ENCODE measurements at places on chromosomes 2 and 18. TPM values are rescaled to one million over a fixed set of nuclear protein-coding genes. Genes with fewer than 3 reads are reported as not detected.
A peak's percentile ranks its signal among the peaks of the same experiment; 100 is the strongest.

GRCh38 chr2:99911736-99912135, 230.7 kb downstream of the AFF3 start:
- no peak for DNase-seq

DNA sequence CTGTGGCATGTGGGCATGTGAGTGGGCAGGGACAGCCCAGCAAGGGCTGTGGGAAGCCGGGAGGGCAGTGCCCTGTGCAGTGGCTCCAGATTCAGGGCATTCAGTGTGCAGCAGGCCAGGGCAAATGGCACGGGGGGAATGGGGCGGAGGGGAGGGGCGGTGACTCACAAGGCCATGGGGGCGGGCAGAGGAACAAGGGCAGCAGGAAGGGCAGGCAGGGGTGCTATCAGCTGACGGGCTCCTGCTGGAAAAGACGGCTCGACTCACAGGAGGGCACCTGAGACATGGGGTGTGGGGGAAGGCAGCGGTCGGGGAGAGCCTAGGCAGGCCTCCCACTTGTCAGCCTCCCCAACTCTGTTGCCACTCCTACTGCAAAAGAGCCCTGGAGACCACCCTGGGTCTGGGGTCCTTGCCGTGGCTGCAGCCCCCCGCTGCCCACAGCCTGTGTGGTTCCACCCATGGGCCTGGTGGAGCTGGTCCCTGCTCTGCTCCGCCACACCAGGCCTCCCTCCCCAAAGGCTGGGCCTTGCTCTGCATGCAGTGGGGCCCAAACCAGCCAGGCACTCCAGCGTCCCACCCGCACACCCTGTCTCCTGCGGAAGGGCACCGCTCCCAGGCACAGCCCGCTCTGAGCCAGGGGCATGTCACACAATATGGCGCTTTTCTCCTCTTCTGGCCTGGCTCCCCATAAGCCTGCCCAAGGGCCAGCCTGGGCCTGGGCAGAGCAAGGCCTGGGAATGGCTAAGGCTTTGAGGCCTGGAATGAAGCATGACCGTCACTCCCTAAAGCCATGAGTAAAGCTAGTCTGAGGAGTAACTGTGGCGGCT, 25.9 kb downstream of the HS6ST1 start:
- DNase-seq = peak; percentile 78

- no peak for DNase-seq
These were observed 96.1 kb downstream of the FAM168B start for GRCh38 chr2:130997198-130997597.

The SUCLG1 gene
- total RNA-seq = 68.2 TPM

GRCh38 chr2:96251721-96252292, 14.0 kb downstream of the TMEM127 start:
- peak; percentile 36 for DNase-seq

The HMSD gene
- total RNA-seq = not detected

DNA sequence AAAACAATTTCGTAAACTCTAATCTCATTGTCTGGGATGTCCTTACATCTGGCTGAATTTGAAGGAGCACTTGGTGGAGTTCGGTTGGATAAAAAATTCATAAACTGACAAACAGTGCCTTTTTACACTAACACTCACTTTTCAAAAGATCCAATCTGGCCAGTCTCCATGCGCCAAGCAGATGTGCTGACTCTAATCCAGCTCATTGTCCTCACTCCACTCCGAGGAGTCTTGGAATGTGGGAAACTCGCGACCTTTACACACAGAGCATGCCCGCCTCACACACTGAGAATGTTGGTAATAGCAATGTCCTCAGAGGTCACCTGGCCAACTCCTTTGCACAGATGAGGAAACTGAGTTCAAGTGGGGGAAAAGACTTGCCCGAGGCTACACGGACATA, 66.8 kb downstream of the XDH start:
- no peak for DNase-seq

DNA sequence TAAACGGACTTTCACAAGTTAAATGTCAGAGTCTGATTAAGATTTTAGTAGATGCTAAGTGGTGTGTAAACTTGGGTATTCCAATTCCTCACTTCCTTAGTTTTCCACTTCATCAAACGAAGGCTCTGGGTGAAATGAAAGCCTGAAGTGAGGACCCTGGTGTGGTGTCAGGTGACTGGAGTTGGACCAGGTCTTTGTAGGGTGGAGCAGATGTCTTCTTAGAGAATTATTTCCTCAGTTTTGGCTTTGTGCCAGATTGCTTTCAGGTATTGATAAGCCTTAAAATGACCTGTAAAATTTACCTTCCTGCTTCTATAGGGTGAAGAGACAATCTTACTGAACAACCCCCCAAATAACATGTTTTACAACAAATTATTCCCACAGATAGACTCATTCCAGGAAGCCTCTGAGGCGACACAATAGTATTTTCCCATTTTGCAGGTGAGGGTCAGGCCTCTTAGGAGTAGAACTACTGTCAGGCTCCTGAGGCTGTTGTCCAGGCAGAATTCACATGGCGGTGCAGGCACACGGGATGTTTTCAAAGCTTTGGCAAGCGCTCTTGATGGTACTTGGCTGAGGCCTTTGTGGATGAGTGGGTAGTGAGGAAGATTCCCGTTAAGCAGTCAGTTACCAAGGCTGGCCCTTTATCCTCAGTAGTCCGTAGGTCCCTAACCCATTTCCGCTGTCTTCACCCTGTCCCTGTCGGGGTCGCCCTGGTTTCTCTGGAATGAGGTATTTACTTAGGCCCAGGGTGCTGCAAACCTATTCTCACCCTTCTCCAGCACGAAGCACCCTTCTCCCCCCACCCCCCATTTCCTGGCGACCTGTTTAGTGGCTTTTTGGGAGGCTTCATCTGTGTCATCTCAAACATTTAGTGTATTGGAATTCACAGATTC, 6.6 kb downstream of the RPS7 start:
- no peak for DNase-seq

DNA sequence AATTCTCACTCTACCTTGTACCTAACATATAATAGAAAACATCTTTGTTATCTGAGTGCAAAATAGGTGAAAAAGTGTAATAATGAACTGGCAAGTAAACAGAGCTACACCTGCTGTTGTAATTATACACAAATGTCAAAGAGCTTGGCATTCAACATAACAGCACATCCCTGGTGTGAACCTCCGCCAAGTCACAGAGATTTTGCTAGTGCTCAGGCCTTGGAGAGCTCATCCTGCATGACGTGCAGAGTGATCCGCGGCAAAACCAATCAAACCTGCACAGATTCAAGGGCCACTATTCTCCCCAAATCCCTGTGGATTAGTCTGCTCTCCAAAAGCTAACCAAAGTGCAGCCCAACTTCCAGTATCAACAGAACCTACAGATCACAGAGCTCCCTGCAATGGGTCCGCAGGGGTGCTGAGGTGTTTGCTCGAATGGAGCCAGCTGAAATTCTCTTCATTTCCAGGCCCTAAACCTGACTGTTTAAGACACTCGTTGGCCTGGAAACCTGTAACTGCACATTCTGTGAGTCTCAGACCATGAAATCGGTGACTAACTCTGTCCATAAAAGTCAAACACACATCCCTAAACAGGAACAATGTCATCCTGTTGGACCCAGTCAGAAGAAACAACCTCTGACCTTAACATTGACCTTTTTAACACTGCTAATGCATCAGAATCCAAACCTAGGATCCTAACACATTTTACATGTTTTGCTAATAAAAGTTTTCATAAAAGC, 111.8 kb downstream of the EPB41L3 start:
- DNase-seq = peak; percentile 84

DNA sequence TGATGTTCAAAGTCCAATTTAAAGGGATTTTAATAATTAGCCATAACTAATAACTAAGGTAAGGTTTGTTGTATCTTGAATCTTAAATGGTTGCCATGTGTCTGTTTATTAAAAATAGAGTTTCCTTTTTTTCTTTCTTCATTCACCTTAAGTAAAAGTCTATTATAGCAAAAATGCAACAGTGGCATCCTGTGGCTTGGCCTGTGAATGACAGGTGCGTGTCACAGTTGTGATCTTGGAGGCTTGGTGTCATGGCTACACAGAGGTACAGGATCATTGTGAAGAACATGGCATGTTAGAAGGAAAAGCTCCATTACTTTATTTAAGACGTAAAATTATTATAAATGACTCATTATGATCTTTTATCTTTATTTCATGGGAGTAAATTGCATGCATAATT, 246.1 kb downstream of the BCL2 start:
- DNase-seq = no peak

GRCh38 chr2:39732482-39732881, 46.6 kb downstream of the THUMPD2 start:
- DNase-seq = no peak

DNA sequence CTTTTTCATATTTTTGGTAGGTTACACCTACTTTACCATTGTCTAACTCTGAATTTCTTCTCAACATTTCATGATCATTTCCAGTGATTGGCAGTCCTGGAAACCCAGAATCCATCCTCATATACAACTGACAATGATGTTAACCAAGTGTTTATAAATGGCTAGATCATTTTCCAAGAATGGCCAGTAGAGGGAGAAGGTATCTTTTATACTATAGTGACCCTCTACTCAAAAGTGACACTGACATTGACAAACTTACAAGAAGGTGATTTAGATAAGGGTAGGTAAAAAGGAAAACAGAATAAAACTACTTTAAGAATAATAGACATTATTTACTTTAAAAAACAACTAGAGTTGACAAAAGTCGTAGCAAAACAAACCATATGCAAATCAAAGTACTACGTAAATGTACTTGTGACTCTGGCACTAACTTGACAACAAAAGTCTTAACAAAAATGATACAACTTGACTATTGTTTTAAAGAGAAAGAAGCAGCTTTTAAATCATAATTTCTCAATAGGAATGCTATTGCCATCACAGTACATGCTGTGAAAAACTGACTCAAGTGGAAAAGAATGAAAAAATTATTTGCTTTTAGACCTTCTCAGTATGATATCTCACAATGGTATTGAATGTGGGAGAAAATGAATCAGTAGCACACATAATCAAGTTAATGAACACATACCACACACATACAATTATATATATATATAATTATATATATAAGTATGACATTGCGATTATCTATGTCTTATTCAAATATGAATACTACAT, 76.6 kb upstream of the GRB14 start:
- no peak for DNase-seq

The DCTN1 gene
- total RNA-seq = 99.1 TPM

DNA sequence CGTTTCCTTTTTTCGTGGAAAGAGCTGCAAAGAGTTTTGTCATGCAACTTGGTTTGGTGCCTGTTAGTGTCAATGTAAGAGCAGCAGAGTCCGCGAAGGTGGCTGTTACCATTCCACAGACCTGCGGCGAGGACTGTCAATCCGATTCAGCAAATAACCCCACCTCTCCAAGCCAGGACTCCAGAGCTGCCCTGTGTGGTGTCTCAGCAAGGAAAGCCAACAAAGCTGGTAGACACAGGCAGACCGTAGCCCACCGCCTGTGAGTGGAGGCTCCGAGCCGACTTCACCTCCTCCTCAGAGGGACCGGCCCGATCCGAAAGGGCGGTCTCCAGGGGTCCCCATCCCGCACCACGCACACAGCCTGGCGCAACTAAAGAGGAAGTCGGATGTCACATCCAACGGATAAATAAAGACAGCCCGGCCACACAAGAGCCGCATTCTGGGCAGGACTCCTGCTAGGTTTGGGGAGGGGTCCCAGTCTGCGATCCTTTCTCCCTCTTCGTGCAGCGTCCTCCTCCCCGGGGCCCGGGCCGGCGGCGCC, 819 bp downstream of the ANKRD44 start:
- DNase-seq = peak; percentile 35

- no peak for DNase-seq
These were observed 11.9 kb downstream of the ZNF407 start for GRCh38 chr18:74609535-74609934.

GRCh38 chr18:75586130-75586889, 158.8 kb upstream of the SMIM21 start:
- DNase-seq = no peak

The VSNL1 gene
- 14.0 TPM for total RNA-seq

DNA sequence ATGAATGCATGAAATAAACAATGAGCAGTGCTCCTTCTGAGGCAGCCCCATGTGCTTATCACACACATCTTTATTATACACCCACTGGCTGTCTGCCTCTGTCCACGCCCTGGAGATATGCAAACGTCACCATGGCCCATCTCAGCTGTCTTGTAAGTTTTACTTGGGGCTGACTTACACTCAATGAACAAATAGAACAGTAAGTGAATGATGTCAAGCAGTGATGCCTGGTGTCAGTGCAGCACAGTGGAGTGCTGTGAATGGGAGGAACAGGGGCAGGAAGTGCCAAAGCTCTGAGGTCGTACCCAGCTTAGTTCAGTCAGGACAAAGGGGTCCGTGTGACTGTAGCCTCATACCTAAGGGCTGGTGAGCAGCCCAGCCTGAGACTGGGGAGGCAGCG, 659.5 kb upstream of the HS6ST1 start:
- no peak for DNase-seq

- no peak for DNase-seq
These were observed 104.3 kb downstream of the KCNH7 start for GRCh38 chr2:162734287-162734686.

DNA sequence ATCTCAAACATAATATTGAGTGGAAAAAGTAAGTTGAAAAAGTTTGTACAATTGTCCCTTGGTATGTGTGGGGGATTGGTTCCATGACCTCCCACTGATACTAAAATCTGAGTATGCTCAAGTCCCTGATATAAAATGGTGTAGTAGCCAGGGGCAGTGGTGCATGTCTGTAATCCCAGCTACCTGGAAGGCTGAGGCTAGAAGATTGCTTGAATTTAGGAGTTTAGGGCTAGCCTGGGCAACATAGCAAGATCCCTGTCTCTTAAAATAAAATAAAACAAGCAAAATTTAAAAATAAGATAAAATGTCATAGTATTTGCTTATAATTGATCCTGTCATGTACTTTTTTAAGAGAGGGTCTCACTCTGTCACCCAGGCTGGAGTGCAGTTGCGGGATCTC, 122.0 kb downstream of the PTRHD1 start:
- DNase-seq = no peak

- no peak for DNase-seq
These were observed 25.9 kb downstream of the VIL1 start for GRCh38 chr2:218444692-218445357.

DNA sequence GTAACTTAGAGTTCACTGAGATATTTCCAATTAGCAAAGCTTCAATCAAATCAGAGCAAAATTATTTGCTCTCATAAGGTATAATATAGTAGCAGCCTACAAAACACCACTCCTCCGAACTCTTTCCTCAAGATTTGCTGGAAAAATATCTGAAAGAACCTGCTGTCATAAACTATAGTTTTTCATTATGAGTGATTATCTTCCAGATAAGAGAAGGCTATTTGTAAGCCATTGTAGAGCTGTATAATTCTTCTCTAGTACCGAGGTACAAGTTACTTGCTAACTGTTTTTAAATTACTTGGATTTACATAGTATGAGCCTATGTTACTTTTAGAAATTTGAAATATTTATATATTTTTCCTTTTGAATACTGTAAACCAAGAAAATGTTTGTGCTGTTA, 2.1 kb downstream of the NDC80 start:
- no peak for DNase-seq

- no peak for DNase-seq
These were observed 124.3 kb upstream of the SLC39A10 start for GRCh38 chr2:195532628-195533271.

The MAB21L4 gene
- total RNA-seq = not detected

Measured in cerebellum (tissue), 4 donors.